GM18507 (cell line): ENCODE measurements at places on chromosomes 7 and 10.
A peak's percentile ranks its signal among the peaks of the same experiment; 100 is the strongest.

DNA sequence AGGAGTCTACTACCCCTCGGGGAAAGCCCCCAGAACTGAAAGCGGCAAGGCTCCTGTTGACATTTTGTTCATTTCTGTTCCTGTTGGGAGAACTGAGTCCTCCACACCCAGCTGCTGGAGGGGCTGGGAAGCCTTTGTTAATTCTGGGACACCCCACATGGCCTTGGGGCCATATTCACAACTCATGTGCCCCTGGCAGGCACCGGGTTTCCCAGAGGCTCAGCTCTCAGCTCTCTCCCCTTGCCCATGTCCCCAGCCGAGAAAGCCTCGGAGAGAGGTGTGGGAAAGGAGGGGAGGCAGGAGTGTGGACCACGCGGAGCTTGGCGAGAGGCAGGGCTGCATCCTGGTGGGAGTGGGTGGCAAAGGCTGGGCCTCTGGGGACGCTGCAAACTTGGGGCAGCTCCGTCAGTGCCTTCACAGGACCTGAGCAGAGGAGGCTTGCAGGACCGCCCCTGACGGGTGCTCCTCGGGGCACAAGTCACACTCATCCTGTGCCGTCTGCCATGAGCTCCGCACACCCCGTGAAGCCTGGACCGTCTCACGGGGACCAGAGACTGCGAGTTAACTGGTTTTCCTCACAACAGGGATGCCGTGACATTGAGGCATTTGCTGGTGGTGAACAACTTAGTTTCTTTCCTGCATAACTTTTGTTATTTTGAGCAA is 140.9 kb downstream of the DNAJB6 start:
- DNase-seq, result no peak

- no peak for DNase-seq
These were observed 14.9 kb downstream of the ZC3HAV1 start for GRCh38 chr7:139094596-139094995.

DNA sequence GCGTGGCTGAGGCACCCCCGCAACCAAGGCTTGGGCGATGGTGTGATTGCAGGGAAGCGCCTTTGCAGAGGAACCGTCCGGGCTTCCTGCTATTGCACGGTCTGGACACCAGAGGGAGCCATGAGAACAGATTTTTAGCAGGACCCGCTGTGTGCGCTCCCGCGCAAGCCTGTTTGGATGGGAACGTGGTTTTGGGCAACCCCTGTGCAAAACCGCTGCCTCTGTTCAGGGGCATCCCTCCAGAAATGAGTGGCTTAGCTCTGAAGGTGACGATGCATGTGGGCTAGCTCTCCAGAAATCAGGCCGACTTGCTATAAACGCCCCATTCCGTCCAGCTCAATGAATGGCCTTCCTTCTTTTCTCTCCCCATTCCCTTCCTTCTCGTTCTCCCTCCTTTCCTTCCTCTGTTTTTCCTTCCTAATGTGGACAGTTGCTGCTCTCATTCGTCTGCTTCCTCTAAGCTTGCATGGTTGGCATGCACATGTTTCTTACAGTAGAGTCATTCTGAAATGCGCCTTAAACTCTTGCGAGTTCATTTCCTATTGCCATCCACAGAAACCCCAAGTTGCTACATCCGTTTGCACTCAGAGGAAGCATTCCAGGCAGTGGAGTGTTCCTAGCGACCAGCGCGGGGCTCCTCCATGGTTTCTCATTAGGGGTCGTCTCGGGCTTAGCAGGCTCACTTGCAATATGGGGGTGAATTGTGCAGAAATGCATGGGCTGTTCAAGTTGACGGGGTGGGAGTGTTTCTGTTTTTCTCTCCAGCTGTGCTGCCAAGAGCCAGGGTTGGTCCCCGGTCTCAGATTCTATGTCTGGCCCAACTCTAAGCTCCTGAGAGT is 302.5 kb upstream of the GALNT17 start:
- DNase-seq, result peak; percentile 37

DNA sequence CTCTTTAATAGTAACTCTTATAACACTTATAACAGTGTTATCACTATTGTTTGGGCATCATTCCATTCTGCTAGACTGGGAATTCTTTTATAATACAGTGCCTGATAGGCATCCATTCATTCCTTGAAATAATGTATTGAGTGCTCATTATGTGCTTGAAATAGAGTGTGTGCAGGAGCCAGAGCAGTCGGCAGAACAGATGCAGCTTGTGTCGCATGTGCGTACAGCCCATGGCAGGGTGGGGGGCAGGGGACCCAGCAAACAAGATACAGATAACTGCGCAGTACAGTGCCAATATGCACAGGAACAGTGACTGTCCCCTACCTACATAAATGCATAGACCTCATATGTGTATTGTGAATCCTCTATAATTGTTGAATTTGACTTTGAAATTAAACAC is 99.3 kb downstream of the KAT6B start:
- DNase-seq, result no peak

DNA sequence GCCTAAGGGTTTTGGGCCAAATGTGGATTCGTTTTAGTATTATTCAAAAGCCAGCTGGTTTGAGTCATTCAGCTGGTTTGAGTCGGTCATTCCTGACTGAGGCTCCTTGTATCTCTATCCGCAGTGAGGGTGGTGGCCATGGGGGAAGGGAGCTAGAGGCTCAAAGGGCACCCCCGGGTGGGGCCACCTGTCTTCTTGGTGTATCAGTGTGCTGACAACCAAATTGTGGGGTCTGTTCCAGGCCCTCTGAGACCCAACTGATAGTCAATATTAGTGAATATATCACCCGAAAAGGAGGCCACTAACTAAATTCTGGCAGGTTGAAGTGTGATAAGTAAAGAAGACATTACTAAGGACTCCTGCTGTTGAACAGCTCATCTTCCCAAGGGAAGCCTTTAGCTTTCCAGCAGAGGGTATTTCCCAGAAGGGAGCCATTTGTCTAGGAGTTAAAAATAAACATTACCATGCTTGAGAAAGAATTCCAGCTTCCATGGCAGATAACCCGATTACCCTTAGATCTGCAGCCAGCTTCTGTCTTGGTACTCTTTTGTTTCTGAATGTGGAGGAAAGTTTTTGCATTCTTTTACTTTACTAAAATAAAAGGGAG is 29.9 kb upstream of the DDX50 start:
- DNase-seq, result no peak

GRCh38 chr7:83684928-83685327 is 36.0 kb upstream of the SEMA3E start:
- DNase-seq, result no peak

DNA sequence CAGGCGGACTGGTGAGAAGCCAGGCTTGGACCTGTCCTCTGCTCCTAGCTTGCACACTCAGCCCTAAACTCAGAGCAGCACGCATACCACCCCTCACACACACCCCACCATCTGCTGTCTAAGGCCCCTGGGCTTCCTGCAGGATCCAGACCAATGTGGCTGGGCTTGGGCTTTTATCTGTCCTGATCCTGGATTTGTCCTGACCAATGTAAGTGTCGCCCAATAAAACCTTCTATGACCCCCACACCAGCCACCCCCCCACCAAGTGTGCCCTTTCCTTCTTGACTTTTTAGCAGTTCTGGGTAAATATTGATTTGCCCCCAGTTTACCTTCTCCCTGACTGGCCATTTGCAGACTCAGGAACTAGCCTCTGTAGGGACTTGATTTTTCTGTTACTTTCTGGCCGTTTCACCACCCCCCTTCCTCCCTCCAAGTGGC is 1.7 kb upstream of the HOXA13 start:
- DNase-seq, result no peak
